Hepatic stellate cell (primary cell): ENCODE measurements at places on chromosomes 7 and 10.
A peak's percentile ranks its signal among the peaks of the same experiment; 100 is the strongest.

DNA sequence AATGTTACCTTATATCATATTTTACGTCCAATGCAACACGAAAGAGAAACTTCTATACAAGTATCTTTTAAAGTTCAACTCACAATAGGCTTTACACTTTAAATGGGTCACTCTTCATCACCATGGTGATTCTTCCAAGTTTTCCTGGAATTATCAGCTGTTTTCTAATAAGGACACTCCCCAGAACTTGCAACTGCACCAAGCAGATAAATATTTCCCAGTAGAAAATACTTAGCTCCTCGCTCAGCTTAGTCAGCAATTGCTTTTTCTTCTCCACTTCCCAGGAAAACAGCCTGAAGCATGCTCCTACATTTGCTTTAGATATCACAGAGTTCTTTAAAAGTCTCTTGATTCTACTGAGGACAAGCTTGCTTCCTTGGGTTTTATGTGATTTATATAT is 25.7 kb upstream of the ADD3 start:
- no peak for DNase-seq

- peak; percentile 32 for DNase-seq
Measured at GRCh38 chr7:44201813-44202212, 1.0 kb downstream of the YKT6 start.

DNA sequence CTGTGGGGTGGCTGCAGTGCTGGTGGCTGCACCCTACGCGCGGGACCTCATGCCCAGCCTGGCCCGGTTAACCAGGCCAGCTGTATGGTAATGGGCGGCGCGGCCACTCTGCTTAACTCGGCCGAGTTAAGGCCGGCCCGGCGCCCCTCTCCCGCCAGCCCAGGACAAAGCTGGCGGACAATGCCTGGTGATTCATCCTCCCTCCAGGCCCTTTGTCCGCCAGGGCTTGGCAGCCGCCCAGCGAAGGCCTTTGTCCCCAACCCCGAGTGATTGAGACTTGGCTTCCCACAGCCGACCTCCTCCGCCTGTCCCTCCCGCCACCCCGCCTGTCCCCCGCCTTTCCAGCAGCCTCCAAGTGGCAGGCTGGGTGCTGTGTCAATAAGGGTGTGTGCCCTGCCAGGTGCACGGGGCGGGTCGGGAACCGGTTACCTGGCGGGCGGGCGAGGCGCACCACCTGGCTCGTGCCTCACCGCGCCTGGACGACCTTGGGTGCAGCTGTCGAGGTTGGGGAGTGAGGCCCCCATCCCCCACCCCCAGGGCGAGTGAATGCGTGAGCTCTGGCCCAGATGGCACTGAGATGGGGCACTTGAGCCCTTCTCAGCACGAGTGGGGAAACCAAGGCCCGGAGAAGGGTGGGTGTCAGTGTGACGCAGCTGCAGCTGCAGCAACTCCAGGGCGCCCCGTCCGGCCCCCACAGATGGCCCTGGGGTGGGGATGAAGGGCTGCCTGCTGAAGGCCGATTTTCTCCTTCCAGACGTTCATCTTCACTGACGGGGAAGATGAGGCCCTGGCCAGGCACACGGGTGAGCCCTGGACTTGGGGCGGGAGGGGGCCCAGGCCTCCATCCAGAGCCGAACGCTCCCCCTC is 4.6 kb downstream of the LFNG start:
- peak; percentile 84 for DNase-seq

GRCh38 chr7:91565499-91566401 is 301.5 kb downstream of the FZD1 start:
- no peak for DNase-seq

DNA sequence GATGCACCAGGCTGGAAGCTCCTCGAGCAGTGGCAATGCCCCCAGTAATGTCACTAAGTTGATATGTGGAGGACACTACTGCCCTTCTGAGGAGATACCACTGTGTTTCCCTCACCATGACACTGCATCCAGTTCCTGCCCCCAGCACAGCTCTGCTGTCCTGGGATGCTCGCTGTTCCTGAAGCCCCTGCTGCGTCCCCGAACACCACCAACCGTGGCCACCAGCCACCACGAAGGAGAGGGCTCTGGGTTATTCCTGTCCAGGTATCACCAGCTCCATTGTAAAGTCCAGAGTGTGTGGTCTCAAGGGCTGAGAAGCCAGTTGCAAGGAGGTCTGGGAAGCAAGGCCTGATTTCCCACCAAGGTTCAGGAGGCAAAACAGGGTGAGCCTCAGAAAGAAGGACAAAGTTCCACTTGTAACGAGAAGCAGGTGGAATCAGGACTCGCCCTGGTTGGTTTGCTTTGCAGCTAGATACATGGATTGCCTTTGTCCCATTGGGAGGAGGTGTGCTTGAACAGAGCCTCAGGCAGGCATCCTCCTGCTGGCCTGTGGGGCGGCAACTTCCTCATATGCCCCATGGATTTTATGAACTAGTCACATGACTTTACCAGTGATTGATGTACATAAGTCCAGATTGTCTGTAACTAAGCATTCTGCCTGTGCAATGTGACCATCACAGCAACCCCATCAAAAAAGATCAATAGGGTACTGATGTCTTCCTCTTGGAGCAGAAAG is 427.0 kb upstream of the VSTM2A start:
- no peak for DNase-seq

DNA sequence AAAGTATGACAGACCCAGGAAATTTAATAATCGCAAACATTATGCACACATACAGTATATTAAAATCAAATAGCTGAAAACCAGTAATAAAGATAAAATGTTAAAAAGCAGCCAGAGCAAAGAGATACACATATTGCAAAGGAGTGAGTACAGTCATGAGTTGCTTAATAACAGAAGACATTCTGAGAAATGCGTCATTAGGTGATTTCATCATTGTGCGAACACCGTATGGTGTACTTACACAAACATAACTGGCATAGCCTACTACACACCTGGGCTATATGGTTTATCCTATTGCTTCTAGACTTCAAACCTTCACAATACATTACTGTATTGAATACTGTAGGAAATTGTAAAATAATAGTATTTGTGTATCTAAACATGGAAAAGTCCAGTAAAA is 367.6 kb downstream of the NXPH1 start:
- no peak for DNase-seq

- DNase-seq, result no peak
Measured at GRCh38 chr7:8014399-8014798, 45.8 kb downstream of the GLCCI1 start.

DNA sequence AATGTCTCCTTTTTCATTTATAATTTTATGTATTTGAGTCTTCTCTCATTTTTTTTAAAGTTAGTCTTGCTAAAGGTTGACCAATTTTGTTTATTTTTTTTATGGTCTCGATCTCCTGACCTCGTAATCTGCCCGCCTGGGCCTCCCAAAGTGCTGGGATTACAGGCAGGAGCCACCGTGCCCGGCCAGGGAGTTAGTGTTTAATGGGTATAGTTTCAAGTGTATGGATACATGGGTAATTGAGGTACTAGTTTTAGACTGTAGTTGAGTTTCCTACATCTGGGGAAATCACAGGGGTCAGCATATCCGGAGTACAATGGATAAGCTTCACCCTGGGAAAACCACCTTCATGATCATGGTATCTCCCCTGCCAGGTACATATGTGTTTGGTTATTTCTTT is 267.3 kb upstream of the KCND2 start:
- no peak for DNase-seq

GRCh38 chr7:4436361-4436895 is 245.7 kb upstream of the FOXK1 start:
- no peak for DNase-seq

GRCh38 chr7:98831641-98832221 is 38.1 kb downstream of the TMEM130 start:
- peak; percentile 31 for DNase-seq

- DNase-seq, result peak; percentile 52
Measured at GRCh38 chr7:33854801-33855350, 50.5 kb upstream of the BMPER start.

- no peak for DNase-seq
Measured at GRCh38 chr7:126940723-126941307, 311.9 kb downstream of the GRM8 start.

GRCh38 chr10:91643700-91644099 is 10.8 kb upstream of the PPP1R3C start:
- DNase-seq, result no peak

DNA sequence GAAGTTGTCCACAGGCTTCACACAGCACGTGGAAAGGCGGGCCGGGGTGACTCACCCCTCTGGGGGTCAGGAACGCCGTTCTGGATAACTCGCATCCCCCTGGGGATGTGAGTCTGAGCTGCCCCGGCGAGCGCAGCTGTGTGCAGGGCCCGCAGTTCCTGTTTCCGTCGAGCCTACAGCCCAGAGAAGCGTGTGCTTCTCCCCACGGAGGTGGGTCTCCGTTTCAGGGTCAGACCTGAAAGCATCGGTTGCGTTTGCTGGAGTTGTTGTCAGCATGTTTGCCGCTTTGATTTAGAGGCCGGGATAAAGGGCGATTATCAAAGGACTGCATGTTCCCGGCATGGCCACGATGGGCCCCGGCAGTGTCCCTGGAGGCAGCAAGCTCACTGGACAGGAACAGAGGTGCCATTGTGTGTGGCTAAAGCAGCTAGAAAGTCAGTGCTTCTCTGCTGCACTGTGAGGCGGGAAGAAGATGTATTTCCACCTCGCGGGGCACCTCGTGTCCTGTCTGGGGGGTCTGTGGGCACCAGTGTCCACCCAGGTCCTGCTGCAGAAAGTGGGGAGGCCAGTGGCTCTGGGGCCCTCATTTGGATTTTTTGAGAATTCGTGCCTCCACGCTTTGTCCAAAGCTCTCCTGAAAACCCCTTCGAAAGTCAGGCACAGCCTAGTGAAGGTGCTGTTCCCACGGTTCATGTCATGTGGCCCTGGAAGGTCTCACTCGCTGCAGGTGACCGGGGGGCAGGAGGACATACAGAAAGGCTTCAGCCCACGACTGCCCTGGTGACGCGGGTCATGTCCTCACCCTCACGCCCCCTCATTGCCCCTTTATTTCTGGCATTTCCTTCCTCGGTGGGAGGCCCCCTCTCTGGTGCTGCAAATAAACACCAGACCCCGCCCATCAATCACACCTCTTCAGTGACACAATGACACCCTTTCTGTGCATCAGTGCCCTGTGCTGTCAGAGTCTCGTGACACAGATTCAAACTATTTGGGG is 27.4 kb upstream of the GDI2 start:
- peak; percentile 50 for DNase-seq

DNA sequence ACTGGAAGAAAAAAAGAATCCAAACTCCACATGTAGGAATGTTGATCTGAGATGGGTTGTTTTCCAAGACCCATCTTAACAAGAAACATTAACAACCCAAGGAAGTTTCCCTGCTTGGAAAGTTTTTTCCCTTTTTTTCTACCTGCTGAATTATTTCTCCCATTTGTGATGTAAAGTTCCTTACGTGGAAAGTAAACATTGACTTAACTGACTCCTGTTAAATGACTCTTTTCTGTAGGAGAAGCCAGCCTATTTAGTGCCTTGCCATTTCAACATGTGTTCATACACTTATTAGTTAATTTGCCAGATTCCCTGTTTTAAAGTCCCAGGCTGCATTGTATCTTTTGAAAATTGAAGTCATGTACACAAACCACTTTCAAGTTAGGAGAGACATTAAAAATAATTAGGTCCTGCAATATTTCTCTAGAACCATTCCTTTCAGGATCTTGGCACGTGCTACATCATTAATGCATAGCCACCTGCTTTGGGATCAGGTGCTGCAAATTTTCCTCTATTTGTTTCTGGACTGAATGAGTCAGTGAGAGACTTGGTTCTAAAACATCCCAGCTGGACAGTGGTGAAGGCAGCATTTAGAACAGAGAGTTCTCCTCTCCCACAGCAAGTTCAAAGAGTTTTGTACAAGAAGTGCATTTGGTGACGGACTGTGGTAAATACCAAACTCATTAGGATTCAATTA is 698.5 kb downstream of the SUGCT start:
- no peak for DNase-seq
